ENCODE measurements at places on chromosomes 5 and 9.
A peak's percentile ranks its signal among the peaks of the same experiment; 100 is the strongest.

- DNase-seq, result no peak
These were observed 14.8 kb upstream of the SLC30A5 start for GRCh38 chr5:69078921-69079540.

DNA sequence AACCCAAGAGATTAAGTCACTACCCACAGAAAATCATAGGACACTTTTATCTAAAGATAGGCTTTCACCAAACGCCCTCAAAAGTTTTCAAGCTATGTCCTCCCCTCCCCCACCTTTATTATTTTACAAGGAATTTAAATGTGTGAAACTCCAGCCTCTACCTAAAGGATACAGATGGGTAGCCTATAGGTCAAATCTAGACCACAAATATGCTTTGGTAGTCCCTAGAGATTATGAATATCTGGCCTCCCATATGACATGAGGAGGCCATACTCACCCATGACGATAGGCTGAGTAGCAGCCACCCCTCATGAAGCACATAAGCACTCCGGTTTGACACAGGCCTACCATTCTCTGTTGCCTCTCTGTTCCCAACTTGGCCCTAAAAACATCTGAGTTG is 11.9 kb downstream of the SIL1 start:
- no peak for DNase-seq

DNA sequence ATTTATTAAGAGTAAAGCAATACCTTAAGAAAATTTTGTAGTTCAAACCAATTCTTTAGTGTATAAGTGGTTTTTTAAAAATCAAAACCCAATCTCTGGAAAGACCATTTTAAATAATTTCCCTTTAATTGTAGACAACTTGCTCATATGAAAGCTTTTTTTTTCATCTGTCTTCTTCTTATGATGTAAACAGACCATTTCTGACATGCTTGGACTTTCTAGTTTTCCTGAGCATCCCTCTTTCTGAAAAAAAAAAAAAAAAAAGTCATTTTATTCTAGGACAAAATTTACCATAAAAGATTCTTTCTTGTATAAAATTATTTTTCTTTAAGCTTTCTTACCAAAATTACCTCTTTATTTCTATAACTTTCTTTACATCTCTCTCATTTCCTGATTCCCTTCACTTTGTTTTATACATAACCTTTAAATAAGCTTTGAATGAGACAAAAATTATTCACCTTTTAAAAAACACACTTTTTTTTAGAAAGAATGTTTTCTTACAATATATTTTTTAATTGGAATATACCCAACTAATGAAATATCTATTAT is 67.5 kb downstream of the COL15A1 start:
- no peak for DNase-seq

GRCh38 chr5:69024241-69024651 is 69.6 kb upstream of the SLC30A5 start:
- peak; percentile 6 for DNase-seq

- DNase-seq, result no peak
These were observed 103.0 kb upstream of the CTSL start for GRCh38 chr9:87622923-87623322.

- DNase-seq, result no peak
These were observed 47.1 kb upstream of the TLX3 start for GRCh38 chr5:171261904-171262303.

Measured in stimulated activated CD4-positive, alpha-beta T cell treated with anti-CD3 and anti-CD28 coated beads, TNF-alpha, amount 100 ng/mL, for 48 hours (primary cell).